ENCODE measurements at places on chromosomes 1 and 21.

- DNase-seq, result no peak
These were observed 450.6 kb upstream of the CAMK1G start for GRCh38 chr1:209132736-209133467.

DNA sequence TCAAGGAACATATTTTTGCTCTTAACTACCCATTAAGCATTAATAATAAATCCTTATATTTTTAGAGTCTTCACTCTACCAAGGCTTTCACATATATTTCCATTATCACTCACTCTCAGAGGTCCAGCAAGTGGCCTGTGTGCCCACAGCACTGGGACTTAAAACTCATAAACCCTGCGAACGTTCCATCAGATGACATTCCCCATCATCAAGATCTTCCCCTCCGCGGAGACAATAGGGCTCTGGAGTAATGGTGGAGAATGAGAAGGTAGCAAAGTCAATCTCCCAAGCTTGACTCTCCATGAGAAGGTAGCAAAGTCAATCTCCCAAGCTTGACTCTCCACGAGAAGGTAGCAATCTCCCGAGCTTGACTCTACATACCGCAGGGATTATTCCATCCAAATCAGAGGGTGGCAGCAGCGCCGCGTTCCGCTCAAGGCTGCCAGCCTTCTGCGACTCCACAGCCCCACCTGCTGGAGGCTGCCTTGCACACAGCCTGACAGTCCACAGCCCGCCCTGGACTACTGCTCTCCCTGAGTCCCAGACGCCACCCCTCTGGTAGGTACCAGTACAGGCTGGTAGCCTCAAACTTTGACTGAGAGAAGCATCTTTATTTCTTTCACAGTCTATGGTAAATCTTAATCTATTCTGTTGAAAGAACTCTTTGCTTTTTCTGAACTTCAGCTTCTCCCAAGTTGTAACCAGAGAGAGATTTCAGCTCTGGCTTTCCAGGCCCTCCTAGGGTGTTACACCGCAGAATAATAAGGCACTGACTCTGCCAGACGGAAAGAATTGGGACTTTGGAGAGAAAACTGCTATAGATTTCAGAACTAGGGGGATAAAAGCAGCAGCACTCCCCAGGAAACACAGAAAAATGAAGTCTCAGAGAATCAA, 26.4 kb upstream of the CTTNBP2NL start:
- peak; percentile 94 for DNase-seq

DNA sequence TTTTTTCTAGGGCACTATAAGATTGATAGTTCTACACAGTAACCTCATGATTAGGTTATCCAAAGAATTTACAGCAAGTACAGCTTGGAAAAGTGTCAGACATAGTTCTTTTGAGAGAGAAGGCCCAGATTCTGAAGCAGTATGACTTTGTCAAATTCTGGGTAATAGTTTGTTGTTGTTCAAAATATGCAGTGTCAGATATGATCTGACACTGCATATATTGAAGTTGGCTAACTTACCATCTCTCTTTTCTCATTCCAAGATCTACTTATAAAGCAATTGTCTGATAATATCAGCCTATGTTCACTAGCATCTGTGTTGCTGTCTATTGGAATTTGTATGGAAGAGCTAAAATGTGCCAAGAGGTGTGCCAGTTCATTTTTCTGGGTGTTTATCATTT, 160.1 kb downstream of the CTH start:
- no peak for DNase-seq

DNA sequence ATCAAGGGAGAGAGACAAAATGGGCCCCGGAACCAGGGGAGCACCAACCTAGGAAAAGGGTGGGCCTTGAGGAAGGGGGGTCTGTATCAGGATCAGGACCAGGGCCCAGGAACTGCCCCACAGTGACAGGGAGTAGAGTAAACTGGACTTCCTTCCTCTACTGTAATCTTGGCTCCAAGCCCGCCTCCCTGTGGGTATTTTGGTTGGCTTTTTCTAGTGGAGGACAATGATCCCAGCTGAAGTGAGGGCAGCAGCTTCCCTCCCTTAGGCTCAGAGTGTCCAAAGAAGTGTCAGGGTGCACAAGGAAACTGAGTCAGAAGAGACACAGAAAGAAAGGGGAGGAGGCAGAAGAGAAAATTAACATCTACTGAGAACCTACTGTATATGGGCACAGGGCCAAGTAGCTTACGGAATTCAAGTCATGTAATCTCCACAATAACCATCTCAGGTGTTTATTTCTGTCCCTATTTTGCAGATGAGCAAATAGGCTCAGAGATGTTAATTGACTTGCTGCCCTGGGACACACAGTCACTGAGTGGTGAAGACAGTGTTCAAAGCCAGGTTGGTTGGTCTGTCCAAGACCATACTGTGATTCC, 4.8 kb downstream of the UBQLN4 start:
- no peak for DNase-seq

DNA sequence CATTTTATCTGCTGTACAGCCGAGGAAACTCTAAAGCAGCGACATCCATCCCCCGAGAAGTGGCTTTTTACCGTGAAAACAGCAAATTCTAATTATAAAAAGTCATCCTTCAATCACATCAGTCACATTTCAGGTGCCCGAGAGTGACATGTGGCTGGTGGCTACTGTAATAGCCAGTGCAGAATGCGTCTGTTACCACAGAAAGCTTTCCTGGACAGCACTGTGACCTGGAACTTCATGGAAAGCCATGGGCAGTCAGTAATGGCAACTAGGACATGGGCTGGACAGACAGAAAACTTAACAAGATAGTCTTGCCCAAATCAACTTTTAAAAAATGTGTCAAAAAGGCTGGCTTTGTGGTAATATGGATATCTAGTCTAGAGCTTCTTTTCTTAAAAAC, 106.6 kb downstream of the BCAR3 start:
- no peak for DNase-seq

DNA sequence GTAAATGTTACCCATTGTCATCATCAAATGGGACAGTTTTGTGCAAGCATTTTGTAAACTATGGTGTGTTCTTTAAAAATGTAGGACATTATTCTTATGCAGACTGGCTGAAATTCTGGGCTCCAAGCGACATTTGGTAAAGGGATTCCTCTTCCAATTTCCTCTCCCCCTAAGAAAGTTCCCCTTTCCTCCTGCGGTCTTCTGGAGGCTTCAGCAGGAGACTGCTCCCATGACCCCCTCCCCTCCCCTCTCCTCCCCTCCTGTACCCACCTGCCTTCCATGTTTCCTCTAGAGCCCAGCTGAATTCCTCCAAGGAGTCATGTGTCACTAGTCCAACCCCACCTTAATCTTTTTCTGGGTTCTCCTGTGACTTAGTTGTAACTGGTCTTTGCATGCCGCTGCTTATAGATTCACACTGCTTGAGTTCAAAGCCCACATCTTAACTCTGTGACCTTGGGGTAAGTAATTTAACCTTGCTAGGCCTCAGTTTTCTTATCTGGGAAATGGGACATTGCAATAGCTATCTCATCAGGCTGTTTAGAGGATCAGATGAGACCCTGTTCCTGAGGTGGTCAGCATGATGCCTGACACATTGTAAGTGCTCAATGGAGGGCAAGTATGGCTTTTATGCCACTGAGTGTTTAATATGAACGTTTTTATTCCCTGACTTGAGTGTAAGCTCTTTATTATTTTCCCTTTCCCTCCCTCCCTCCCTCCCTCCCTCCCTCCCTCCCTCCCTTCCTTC, 69.9 kb upstream of the WDR26 start:
- DNase-seq, result no peak

DNA sequence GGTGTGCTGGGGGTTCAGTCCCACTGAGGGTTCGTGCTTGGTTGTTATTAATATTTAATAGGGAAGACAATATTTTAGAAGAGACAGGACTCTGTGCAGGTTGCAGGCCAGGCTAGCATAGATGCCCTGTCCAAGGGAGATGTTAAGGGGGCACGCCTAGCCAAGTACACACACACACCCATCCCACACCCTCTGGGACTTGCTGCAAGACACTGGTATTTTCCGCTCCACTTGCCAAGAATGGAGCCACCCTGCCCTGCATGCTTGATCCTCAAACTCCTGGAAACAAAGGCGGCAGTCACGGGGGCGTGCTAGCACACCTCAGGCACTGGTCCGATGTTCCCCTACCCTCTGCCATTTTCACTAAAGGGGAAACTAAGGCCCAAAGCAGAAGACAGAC, 99.1 kb downstream of the MRPL37 start:
- DNase-seq, result no peak

DNA sequence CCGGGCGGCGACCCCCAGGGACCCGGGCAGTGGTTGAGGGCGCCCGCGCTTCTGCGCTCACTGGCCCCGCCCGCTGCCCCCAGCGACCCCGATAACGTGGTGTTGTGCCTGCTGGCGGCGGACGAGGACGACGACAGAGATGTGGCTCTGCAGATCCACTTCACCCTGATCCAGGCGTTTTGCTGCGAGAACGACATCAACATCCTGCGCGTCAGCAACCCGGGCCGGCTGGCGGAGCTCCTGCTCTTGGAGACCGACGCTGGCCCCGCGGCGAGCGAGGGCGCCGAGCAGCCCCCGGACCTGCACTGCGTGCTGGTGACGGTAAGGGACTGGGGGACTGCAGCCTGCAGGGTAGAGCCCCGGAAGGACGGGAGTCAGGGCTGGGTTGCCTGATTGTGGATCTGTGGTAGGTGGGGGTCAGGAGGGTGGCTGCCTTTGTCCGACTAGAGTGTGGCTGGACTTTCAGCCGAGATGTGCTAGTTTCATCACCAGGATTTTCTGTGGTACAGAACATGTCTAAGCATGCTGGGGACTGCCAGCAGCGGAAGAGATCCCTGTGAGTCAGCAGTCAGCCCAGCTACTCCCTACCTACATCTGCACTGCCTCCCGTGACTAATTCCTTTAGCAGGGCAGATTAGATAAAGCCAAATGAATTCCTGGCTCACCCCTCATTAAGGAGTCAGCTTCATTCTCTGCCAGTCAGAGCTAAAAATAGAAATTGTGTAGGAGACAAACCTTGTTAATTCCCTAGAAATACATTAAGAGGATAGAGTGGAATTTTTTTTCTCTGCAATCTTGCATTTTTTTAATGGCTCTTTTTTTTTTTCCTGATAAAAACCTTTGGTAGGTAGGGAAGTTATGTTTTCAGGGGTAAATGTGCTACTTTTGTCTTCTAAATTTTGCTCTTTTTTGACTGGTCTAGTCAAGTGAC, 1.5 kb downstream of the GADD45A start:
- peak; percentile 69 for DNase-seq

GRCh38 chr1:242243472-242243871, 244.6 kb upstream of the MAP1LC3C start:
- DNase-seq, result no peak

GRCh38 chr1:88730995-88731394, 46.9 kb downstream of the PKN2 start:
- DNase-seq, result no peak

GRCh38 chr1:247118946-247119446, 14.8 kb upstream of the ZNF669 start:
- DNase-seq, result no peak

DNA sequence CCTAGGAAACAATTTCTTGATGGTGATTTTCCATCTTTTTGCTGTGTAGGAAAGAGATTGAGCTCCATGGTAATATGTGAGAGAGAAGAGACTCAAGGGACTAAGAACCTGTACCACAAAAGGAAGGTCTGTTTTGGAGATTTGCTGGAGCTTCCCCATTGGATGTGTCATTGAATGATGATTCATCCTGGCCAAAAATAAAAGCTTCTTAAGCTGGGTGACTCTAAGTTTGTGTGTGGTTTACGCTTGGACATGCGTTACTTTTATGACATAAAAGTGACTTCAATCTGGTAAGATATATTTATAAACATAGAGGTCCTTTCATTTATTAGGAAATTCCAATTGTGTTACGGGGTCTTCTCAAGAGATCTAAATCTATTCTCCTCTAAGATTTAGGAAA, 17.4 kb upstream of the IL19 start:
- no peak for DNase-seq

DNA sequence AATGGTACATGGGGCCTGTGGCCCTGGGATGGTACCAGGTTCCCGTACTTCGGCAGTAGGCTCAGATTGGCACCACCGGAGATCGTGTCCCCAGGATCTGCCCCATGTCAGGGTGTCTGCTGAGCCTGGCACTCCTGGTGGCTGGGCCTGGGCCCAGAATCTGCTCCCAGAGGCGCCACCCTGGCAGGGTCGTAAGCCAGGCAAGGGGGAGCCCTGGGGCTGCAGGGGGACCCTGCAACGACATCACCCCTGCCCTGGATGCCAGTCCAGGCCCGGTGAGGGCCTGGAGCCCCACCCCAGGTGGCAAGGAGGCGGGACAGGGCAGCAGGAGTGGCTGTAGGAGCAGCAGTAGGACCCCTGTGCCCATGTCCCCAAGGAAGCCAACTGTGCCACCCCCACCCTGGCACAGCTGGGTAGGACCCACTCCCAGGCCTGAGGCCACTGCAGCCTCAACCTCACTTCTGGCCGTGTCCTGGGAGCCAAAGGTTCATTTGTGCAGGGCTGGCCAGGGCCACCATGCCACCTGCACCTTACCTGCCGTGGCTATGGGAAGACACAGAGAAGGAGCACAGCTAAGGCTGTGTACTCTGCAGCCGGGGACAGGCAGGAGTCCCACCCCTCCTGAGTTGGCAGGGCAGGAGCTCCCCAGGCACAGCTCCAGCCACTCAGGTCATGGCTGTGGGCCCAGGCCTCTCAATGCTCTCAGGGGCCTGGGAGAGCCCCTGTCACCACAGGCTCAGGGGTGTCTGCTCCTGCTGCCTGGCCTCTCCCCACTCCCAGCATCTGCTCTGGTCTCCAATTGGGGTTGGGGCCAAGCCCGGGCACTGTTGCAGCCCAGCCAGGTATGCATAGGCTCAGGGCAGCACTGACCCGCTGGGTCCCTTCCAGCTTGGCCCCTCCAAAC, 141.7 kb downstream of the EIF4G3 start:
- peak; percentile 24 for DNase-seq

DNA sequence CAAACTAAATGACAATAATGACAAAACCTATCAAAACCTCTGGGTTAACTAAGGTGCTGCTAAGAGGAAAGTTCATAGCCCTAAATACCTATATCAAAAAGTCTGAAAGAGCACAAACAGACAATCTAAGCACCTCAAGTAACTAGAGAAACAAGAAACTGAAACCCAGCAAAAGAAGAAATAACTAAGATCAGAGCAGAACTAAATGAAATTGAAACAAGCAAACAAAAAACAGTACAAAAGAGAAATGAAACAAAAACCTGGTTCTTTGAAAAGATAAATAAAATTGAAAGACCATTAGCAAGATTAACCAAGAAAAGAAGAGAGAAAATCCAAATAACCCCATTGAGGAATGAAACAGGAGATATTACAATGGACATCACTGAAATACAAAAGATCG, 44.8 kb upstream of the KIAA0040 start:
- DNase-seq, result no peak

DNA sequence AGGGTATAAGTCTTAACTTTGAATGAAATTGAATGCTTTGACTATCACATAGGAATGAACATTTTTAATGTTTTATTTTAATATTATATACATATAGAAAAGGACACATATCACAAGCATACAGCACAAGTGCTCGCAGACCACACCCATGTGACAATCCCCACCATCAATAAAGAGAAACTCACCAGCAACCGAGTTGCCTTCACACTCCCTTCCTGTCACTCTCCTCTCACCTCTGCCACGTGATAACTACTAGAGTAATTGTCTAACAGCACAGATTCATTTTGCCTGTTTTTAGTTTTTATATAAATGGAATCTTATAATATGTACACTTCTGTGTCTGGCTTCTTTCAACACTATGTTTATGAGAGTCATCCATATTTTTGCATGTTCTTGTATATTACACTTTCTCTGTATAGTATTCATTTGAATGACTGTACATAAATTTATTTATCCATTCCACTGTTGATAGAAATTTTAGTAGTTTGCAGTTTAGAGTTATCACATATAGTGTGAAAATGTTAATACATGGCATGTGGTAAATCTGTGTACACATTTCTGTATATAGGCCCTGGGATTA, 304.9 kb upstream of the DUSP10 start:
- DNase-seq, result no peak

Data from Ammon's horn (tissue), 1 donor.